CD4-positive, alpha-beta T cell treated with Interleukin-21 for 1 hour (primary cell): ENCODE measurements at places on chromosomes 6 and 20.

GRCh38 chr6:84329516-84329915, 102.1 kb upstream of the CEP162 start:
- no peak for DNase-seq

GRCh38 chr20:2631228-2631627, 21.2 kb upstream of the NOP56 start:
- DNase-seq, result no peak

GRCh38 chr6:22041797-22042480, 254.9 kb downstream of the PRL start:
- DNase-seq, result no peak

DNA sequence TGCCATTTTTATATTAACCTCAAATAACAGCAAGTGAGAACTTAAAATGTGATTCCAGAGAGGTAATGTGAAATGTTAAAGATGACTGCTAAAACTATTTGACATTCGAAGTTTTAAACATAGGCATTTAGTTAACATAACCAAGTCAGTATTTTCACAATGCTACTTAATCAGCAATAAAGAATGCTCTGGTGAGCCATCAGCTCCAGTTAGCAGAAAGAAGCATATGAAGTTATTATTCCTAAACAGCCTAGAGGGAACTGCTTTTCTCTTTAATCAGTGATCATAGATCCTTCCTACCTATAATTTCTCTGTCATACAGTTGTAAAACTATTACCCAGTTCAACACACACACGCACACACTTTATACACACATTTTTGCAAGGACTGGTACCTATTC, 60.1 kb downstream of the MMS22L start:
- no peak for DNase-seq

DNA sequence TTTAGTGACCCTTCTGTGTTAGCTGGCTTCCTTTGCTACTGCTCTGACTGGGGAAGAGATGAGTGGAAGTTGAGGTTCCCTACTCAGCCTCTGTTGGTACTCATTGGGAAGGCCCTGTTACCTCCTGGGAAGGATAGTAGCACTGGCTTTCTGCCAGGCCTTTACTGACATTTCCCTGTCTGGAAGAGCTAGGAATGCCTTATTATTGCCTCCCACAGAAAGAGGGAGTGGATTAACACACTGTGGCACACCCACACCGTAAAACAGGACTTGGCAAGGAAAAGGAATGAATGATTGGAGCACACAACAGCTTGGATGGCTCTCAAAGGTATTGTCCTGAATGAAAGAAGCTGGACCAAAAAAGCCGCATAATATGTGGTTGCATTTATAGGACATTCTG, 12.2 kb downstream of the ZNF831 start:
- DNase-seq, result no peak

DNA sequence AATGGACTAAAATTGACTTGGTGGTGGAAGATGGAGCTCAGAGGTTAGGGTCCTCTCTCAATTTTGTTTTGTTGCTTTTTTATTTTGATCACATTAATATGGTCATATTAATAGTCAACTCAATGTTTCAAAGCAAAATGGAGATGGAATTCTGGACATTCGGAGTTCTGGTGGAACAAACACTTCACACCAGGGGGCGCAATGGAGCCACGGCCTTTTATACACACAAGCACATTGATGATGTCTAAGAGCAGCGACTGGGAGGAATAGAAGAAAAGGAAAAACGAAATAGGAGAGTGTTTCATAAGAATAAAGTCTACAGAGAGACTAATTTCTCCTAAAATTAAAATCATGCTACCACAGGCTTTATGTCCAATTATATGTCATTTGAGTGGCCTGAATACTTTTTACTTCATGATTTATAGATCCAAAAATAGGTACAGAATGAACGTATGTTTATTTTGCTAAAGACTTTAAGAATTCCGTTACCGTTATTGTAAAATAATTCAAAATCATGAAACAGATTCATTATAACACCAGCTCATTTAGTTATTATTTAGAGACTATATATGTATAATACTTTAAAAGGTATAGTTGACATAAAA, 197.6 kb upstream of the SASH1 start:
- peak; percentile 36 for DNase-seq

- no peak for DNase-seq
Observed at GRCh38 chr20:58595167-58595566, 55.9 kb upstream of the STX16 start.

GRCh38 chr6:26022737-26023136, 60.1 kb downstream of the TRIM38 start:
- no peak for DNase-seq

DNA sequence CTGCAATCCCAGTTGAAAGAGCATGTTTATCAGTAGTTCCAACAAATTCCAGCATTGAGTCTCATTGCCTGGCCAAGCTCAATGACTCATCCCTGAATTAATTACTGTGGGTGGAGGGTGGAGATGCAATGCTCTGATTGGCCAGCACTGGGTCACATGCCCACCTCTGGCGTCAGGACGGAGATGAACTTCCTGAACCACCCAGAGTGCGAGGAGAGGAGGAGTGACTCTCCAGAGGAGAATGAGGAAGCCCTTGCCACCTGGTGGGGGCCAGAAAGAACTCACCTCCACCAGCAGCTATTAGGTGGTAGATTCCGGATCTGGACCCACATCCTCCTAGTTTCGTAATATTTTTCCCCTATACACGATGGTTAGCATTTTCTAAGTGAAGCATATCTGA, 283.9 kb downstream of the TBC1D7 start:
- no peak for DNase-seq

DNA sequence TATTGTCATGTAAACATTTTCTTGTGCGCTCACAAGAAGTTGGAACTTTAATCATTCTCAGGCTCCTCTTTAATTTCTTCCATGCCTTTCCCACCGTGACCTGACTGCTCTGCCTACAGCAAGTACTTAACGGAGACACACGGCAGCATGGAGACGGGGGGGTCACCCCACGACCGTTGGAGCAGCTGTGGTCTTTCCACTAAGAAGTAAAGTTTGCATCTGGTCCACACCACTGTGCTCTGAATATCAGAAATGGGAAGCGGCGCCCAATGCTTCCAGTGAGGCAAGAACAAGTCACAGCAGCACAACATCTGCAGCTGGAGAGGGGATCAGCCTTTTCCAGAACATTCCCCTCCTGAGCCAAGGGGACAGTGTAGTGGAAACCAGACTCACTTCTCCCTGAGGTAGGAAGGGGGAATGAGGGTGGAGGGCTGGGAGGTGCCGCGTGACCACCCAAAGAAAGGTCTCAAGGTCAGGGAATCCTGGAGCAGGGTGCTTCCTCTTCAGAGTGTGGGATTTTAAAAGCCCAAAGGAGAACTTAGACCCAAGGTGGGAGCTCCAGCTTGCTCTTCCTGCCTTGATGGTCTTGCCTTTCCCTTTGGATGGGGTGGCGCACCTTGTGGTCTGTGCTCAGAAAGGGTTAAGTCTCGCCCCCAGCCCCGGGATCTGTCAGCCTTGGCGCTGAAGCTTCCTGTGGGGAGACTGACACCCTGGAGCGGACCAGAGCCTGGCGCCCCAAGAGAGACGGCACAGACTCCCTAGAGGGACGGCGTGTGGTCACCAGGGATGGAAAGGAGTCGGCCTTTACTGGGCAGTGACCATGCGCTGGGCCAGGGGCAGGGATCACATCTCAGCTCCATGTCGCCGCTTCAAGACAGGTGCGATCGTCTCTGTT, 25.6 kb upstream of the SMOC2 start:
- no peak for DNase-seq

GRCh38 chr6:109045493-109045892, 49.2 kb downstream of the SESN1 start:
- no peak for DNase-seq

DNA sequence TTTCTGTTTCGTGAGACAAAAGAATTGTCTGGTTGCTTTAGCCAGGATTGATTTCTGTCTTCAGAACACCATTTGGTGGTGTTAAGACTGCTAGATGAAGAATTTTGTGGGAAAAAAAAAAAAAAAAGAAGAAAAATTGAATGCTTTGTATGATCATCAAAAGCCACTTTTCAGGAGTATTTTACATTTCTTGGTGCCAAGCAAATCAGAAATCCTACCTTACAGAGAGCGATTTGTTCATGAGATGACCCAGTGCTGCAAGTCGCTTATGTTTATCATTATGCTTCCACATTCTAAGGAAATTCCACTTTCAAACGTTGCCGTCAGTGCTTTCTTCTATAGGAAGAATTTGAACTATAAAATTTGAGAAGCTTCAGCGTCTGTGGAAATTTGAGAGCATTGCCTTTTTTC, 228.7 kb downstream of the BCKDHB start:
- DNase-seq, result no peak

DNA sequence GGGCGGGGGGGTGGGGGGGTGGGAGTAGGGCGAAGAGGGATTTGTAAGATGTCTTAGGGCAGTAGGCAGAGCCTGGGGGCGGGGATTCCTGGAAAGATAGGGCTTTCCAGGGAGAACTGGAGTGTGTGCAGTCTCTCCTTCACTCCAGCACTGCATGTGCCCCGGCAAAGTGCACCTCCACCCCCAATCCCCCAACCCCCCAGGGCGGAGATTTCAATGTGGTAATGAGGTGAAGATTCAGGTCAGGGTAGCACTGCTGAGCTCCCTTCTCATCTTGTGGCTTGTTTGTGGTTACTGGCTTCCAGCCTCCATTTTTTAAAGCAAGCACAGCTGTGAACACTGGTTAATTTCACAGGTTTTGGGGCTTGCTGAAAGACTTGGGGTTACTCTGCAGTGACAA, 5.9 kb downstream of the TMEM239 start:
- DNase-seq, result peak; percentile 65

GRCh38 chr6:40640599-40641227, 53.5 kb upstream of the LRFN2 start:
- peak; percentile 26 for DNase-seq

GRCh38 chr6:14549304-14549770, 431.8 kb downstream of the CD83 start:
- no peak for DNase-seq

GRCh38 chr6:119207971-119208725, 129.7 kb upstream of the FAM184A start:
- no peak for DNase-seq

DNA sequence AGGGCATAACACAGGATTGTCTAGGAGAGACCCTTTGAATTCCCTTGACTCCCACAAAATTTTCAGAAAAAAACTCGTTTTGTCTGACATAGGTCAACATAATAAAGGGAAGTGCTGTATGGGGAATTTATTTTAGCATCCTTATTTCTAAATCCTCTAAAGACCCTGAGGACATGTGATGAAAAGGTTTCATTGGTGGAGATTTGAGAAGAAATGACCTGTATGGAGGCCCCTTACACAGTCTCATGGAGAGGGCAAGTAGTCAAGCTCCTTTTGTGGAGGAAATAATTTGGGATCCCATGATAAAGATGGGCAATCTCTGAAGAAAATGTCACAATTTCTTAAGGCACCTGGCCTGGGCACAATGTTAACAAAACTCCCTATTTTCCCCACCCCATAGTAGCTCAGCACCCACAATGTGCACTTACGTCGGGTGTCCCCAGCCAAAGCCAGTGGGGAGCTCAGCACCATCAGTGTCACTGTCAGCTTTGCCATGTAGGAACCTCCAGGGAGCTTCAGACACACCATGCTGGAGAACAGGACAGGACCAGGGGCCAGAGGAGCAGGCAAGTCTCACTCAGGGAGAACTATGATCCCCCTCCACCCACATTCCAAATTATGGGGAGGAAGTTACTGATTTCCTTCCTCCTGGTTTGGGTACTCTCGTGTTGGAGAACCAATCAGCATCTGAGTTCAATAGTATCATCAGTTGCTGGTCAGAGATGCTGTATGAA, at the start of gene HLA-DRB5:
TSS of gene HLA-DRB5 (minus strand) at position 591 of the 734 bp plus-strand sequence. CDS start at position 528, 63 bp downstream.
- peak; percentile 52 for DNase-seq

DNA sequence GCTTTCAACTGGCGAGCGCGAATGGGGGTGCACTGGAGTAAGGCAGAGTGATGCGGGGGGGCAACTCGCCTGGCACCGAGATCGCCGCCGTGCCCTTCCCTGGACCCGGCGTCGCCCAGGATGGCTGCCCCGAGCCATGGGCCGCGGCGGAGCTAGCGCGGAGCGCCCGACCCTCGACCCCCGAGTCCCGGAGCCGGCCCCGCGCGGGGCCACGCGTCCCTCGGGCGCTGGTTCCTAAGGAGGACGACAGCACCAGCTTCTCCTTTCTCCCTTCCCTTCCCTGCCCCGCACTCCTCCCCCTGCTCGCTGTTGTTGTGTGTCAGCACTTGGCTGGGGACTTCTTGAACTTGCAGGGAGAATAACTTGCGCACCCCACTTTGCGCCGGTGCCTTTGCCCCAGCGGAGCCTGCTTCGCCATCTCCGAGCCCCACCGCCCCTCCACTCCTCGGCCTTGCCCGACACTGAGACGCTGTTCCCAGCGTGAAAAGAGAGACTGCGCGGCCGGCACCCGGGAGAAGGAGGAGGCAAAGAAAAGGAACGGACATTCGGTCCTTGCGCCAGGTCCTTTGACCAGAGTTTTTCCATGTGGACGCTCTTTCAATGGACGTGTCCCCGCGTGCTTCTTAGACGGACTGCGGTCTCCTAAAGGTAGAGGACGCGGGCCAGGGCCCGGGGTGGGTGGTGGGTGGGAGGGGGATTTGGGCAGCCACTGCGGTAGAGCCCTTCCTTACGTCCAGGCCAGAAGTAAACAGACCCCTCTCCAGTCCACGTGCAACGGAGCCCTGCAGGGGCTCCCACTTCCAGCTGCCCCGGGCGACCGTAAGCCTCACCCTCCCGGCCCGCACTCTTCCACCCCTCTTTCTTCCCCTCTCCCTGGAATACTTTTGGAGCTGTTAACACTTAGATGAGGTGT, 998 bp downstream of the BMP2 start:
- DNase-seq, result no peak

GRCh38 chr6:42158011-42158410, 15.2 kb upstream of the GUCA1A start:
- DNase-seq, result no peak

DNA sequence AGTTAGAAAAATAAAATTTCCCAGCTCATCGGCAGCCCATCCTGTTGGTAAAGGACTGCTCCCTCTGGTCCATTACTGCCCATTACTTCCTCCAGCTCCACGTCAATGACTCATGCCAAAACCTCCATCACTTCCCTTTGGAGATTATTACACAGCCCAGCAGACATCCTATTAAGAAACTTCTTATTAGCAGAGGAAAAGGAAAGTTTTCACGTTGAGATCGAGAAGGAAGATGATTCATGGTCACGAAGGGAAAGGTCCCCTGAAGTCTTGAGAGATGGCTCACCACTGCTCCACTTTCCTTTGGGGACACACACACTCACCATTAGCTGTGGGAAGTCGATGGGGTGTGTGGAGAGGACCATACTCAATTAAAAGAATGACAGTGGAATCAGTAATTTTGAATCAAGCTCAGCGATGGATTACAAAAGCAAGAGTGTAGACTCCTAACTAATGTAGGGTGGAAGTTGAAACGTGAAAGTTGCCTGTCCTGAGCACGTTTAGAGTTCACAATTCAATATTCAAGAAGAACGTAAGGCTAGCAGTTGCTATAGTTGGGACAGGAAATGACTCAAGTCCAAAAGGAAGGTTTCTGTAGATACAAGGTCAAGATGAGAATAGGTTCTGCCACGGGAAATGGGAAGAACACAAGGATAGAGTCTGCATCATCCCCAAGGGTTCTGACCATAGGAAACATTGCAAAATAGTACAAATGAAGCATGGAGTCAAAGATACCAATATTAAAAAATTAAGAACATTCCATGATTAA, 21.6 kb downstream of the SASH1 start:
- no peak for DNase-seq

GRCh38 chr20:2387180-2387577, 6.5 kb downstream of the TGM6 start:
- peak; percentile 36 for DNase-seq
